Activated naive CD8-positive, alpha-beta T cell treated with anti-CD3 and anti-CD28 coated beads for 36 hours (primary cell): ENCODE measurements at places on chromosomes 6 and 20. TPM values are rescaled to one million over a fixed set of nuclear protein-coding genes. Genes with fewer than 3 reads are reported as not detected.

GRCh38 chr6:7674291-7674690 is 51.6 kb upstream of the BMP6 start:
- DNase-seq, result no peak

DNA sequence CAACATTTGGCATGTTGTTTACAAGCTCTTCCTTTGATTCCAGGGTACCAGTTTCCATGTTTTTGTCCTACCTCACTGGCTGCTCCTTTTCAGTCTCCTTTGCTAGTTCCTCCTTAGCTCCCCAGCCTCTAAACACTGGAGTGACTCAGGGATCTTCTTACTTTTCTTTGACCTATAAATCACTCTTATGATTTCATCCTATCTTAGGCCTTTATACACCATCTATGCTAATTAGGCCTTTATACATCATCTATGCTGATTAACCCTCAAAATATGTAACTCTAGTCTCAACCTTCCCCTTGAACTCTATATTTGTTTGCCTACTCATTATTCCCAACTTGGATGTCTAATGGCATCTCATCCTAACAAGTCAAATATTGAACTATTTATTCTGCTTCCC is 9.5 kb downstream of the TMEM30A start:
- no peak for DNase-seq

Gene SEL1L2
- not detected for total RNA-seq

Gene ELOVL4
- total RNA-seq, result 1.7 TPM

DNA sequence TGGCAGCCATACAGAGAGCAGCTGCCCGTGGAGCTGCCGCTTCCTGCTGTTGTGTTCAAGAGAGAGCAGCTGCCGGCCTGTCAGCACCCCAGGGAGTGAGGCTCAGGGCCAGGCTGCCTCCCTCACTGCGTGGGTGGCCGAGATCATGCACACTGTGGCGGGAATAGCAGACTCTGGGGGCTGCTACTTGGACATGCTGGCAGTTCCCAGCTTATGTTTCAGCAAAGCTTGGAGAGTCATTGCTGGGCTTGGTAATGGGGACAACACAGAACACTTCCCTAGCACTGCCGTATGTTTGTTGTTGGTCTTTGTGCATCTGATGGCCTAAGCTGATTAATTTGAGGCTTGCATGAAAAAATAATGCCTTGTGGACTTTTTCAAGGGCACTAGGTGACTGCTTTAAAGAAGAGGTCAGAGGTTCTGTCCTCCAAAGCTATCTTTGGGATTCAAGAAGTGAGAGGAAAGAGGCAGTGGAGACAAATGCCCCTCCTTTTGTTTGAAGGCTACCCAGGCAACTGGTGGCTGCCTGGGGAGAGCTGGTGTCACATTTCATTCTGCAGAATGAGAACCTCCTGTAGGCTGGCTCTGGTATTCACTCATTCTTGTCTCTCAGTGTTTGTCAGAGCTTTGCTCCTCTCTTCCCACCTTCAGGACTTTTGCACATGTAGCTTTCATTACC is 18.8 kb downstream of the MRAP2 start:
- DNase-seq, result no peak

Gene CLVS2
- total RNA-seq, result not detected

Gene PDYN
- not detected for total RNA-seq

GRCh38 chr6:24284006-24284405 is 73.9 kb downstream of the DCDC2 start:
- no peak for DNase-seq

DNA sequence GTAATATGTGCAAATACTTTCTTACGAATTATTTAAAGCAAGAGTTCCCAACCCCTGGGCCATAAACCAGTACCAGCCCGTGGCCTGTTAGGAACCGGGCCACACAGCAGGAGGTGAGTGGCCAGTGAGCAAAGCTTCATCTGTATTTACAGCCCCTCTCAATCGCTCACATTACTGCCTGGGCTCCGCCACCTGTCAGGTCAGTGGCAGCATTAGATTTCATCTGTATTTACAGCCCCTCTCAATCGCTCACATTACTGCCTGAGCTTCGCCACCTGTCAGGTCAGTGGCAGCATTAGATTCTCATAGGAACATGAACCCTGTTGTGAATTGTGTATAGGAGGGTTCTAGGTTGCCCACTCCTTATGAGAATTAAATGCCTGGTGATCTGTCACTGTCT is 142.0 kb downstream of the RNASET2 start:
- no peak for DNase-seq

DNA sequence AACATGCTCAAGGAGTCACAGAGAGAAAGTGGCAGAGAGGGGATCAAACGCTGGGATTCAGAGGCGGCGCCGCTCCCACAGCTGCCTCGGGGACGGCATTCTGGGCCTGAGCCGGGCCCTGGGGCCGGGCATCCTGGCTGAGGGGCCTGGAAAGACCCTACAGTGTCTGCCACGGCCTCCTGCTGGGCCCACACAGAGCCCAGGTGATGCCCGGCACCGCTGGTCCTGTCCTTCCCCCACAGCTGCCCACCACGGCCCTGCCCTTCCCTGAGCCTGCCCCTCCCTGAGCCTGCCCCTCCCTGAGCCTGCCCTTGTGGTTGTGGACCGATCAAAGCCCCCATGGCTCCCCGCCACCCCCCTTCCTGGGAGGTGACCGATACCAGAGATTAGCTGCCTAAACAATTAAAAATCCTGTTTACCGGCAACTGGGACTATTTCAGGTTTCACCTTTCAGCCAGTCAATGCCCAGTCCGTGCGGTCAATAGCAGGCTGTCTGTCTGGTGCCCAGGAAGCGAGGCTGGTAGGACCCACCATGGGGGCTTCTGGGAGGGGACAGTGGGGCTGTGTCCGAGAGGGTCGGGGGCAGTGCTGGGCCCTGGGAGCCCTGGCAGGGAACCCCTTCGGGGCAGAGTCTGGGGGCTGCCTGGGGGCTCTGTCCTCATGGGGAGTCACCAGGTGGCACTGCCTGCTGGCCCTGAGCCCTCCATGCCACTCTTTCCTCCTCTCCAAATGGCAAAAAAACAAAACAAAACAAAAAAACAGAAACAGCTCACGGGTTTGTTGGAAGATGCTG is 55.4 kb upstream of the GATA5 start:
- no peak for DNase-seq

- no peak for DNase-seq
Observed at GRCh38 chr20:36745234-36745926, 510 bp downstream of the NDRG3 start.

- no peak for DNase-seq
Observed at GRCh38 chr6:152364866-152365265, 272.3 kb downstream of the SYNE1 start.

- no peak for DNase-seq
Observed at GRCh38 chr6:8888468-8888867, 453.1 kb upstream of the SLC35B3 start.

Gene TXLNB
- total RNA-seq, result 0.18 TPM

DNA sequence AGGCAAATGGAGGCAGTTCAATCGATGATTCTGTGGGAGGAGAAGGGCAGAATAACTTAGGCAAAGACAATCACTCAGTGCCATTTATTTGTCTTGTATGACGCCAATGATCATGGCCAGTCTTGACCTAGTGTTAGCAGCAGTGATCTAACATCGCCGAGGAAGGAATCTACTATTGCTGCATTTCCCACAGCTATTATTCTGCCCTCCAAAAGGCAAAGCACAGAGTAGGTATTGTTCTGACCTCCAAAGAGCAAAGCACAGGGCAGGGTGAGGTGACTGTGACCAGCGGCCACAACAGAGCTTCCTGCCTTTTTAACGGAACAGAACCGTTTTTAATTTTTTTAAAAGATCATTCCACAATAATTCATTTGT is 235.9 kb downstream of the CDH4 start:
- DNase-seq, result no peak

Gene SKIC2
- total RNA-seq, result 84.6 TPM

DNA sequence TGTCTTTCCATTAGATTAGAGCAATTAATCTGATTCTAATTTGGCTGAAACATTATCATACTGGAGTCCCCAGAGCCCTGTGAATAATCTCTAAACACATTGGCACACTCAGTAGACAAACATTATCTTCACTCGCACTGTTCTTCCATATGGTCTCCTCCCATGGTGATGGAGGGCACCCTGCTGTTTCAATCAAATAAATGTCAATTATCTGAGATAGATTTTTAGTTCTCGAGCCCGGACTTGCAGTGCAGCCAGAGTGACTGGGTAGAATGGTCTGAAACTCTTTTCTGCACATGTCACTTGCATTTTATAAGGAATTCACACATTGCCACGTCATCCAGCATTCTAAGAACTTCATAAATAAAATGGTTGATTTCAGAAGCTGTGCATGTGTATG is 90.6 kb upstream of the MAP3K7 start:
- no peak for DNase-seq

Gene RAET1G
- total RNA-seq, result not detected

DNA sequence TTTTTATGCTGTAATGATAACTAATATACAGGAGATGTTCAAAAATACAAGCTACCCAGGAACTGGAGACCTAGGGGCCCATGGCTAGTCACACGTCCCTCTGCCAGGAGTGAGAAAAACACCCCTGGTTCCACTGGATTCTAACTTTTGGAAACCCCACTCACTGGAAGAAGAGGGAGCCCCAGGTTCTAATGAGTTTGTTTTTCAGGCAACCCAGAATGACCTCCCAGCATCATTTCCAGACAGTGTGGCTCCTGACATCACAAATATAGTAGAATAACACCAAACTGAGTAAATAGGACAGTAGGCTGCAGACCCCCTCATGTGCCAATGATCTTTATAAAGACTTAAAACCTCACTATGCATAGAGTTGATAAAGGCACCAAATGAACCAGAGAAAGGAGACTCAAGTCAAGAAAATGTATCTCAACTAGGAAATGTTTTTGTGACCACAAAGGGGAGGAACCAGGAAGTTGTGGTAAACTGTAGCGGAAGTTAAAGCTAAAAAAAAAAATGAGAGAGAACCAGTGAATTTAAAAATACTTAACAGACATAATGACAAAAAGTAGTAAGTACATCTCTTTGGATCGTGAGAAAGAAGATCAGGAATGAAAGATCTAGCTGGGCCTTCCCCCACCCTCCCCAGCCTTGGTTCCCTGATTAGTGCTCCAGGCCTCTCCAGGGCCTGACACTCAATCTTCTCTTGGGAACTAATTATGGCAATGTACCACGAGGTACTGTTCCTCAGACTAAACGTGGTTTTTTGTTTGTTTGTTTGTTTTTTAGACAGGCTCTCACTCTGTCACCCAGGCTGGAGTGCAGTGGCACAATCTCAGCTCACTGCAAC is 19.8 kb downstream of the HLA-E start:
- no peak for DNase-seq

- no peak for DNase-seq
Observed at GRCh38 chr20:6637160-6637579, 130.3 kb upstream of the BMP2 start.

Gene ARHGAP18
- total RNA-seq, result 7.0 TPM
